A673 (cell line): ENCODE measurements at places on chromosomes 16 and 17.

GRCh38 chr17:28972437-28972836 is 21.1 kb upstream of the PHF12 start:
- DNase-seq: no peak

GRCh38 chr17:59330053-59330942 is 1.2 kb upstream of the YPEL2 start:
- DNase-seq: no peak

DNA sequence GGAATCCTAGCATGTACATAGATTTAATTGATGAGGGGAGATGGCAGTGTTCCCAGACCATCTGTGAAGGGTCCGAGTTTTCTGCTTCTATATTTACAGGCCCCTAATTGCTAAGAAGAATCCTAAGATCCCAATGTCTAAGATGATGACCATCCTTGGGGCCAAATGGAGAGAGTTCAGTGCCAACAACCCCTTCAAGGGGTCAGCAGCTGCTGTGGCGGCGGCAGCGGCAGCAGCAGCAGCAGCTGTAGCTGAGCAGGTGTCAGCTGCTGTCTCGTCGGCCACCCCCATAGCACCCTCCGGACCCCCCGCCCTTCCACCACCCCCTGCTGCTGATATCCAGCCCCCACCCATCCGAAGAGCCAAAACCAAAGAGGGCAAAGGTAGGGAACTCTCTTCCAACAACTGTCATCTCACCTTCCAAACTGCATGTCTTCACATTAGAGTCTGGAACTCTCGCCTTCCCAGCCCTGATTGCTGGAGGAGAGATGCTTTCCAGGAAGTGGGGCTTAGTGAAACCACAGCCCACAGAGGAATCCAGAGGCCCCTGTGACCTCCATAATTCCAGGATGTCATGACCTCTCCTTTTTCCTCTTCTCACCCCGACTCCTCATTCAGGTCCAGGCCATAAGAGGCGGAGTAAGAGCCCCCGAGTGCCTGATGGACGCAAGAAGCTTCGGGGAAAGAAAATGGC is 4.7 kb downstream of the CHD3 start:
- no peak for DNase-seq

DNA sequence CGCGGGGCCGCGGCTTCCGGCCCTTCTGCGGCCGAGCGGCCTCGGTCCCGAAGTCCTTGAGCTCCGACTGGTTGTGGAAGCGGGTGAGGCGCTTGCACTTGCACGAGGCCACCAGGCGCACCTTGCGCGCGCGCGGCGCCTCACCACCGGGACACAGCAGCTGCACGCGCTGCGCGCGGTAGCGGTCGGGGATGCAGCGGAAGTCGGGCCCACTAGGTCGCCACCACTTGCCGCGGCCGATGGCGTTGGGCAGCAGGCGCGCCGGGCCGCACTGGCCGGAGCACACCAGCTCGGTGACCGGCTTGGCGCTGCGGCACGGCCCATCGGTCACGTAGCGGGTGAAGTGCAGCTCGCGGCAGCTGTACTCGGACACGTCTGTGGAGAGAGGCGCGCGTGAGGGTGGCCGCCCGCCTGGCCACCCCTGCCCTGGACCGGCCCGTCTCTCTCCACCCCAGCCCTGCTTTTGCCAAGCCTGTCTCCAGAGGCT is 3.2 kb downstream of the SOST start:
- DNase-seq: peak; percentile 8

- DNase-seq: no peak
Observed at GRCh38 chr17:43615330-43616028, 46.2 kb downstream of the MEOX1 start.

GRCh38 chr17:56690441-56691291 is 97.2 kb downstream of the NOG start:
- no peak for DNase-seq

DNA sequence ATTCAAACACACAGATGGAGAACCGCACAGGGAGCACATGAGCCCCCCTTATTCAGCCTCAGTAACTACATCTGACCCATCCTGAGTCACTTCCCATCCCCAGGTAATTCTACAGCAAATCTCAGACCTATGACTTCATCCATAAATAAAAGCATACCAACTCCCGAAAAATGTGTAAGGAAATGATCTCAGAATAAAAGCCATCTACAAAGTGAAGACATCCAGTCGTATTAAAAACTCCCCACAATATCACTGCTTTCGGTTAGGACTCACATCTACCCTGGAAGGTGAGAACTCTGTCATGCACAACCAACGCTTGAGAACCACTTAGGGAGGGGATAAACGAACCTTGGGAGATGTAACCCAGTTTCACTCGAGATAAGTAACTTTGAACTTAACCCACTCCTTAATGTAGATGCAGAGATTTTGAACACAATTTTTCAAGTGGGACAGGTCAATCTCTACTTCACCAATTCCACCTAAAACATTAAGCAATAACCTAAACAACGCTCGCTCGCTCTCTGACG is 1.3 kb downstream of the USP36 start:
- no peak for DNase-seq

GRCh38 chr16:78553268-78554039 is 454.0 kb downstream of the WWOX start:
- DNase-seq: no peak

DNA sequence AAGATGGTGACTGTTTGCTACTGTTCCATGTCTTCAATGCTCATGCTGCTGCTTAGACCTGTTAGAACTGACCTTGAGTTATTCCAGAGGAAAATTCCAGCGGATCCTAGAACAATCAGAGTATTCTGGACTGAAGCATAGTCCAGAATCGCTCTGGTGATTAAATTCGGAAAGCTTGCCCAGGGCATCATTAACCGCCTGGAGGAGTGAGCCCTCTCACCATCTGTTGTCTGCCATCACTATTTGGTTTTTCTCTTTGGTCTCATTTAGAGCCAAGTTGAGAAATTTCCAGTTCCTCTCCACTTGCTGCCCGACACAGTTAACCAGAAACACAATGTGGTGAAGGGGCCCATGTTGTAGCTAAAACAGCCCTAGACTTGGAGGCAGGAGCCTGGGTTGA is 104.1 kb downstream of the BMERB1 start:
- DNase-seq: no peak

DNA sequence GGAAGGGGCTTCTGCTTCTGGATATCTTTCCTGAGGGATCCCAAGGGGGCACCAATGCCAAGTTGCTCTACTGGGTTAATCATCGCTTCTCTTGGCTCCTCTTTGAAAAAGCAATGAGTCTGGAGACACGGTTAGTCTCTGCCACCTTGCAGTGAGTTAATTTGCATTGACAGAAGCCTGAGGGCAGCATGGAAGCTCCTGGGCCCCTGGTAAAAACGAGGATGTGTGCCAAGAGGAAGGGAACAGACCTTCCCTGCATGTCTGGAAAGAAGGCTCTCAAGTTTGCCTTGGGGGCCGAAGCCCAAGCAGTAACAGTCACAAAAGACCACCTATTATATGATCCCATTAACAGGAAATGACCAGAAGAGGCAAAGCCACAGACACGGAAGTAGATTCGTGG is 86.7 kb downstream of the IRX5 start:
- DNase-seq: no peak

GRCh38 chr17:8893621-8894201 is 26.2 kb upstream of the PIK3R6 start:
- no peak for DNase-seq

DNA sequence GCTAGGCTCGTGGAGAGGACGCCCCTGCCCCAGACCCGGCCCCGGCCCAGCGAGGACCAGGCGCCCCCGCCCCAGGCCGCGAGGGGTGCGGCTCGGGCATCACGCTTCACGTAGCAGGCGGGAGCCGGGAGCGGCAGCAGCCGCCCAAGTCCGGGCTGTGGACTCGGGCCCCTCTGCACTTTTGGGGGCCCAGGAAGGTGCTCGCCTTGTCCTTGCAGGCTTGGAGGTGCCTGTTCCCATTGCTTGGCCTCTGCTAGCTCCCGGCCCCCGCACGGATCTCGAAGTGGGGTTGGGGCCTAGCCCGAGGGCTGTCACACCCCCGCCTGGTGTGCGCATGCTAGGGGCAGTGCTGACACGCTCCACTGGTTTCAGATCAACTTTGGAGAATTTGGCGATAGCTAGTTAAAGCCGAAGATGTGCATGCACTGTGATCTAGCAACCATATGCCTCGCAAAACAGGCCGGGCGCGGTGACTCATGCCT is 55.7 kb downstream of the WSB1 start:
- no peak for DNase-seq

DNA sequence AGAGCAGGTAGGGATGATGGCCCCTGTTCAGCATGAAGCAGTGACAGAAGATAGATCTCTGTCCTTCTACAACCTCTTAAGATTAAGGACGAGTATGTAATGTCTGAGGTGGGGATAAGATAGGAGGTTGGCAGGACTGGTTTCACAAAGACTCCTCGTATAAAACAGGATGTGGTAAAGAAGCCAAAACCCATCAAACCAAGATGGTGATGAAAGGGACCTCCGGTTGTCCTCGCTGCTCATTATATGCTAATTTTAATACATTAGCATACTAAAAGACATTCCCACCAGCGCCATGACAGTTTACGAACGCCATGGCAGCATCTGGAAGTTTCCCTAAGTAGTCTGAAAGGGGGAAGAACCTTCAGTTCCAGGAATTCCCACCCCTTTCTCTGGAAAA is 27.3 kb downstream of the MIS12 start:
- DNase-seq: no peak

- no peak for DNase-seq
Observed at GRCh38 chr16:81080233-81080632, 3.2 kb upstream of the C16orf46 start.

- no peak for DNase-seq
Observed at GRCh38 chr17:67819722-67820121, 5.6 kb upstream of the BPTF start.

DNA sequence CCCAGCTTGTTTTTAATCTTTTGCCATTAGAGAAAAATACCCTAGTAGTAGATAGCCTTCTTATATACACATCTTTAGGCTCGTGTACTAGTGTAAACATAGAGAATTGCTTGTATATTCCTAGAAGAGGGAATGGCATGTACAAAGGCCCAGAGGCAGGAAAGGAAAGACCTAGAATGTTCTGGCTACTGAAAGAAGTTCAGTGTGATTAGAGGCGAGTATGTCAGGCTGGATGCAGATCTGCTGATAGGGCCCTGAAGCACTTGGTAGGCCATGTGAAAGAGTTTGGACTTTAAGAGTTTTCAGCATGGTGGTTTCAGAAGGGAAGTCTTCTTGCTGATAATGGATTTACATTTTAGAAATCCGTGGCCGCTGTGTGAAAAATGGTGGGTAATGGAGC is 17.4 kb downstream of the CTCF start:
- no peak for DNase-seq

- DNase-seq: no peak
Observed at GRCh38 chr16:86018071-86018470, 119.1 kb downstream of the IRF8 start.

DNA sequence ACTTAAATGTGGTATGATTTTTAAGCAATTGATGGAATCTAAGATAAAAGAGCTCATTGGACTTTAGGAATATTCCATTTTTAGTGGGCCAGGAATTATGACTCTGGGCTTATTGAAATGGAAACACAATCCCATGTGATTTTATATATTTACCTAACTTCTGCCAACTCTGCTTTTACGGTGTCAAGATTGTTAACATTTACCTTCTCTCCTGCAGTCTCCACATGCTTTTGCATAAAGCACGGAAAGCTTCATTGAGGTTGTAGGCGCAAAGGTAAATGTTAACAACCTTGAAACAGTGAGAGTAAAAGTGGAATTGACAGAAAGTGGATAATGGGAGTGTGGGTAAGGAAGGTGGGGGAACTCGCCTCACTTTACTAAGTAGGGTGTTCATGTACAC is 468.1 kb downstream of the PMP22 start:
- DNase-seq: no peak

GRCh38 chr16:14187517-14188338 is 116.6 kb downstream of the MRTFB start:
- no peak for DNase-seq

- peak; percentile 33 for DNase-seq
Observed at GRCh38 chr17:82698974-82699442, 510 bp upstream of the RAB40B start.

DNA sequence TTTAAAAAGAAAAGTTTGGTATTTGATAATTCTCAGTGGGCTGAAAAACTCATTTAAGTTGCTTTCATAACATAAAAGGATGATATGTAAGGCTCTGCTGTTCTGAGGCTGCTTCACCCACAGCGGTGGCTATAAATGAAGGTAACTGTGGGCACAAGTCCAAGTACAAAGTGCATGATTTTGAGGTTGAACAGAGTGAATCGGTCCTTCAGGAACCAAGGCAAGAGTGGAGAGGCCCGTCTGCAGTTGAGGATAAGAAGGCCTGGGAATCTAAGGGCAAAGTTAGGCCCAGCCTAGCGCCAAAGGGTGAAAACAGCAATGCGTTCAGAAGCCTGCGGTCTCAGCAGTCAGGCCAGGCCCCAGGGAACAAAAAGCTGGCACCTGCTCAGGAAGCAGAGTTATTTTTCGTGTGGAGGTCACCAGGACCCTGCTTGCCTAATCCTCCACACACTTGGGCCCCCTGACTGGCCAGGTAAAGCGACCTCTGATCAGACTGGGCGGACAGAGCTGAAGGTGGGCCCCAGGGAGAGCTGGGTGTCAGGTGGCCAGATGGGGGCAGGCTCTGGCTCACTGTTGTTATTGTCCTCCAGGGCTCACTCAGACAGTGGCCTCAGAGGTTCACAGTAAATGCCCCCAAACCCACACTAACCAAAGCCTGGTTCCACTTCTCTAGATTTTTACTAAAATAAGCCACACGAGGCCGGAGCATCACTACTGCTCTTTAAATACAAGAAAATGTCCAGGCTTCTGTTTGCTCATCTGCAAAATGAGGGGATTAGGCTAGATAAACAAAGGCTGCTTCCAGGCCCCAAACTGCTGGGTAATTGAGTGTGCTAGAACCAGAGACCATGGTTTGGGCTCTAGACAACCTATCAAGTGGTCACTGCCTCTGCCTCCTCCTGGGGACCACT is 46.5 kb downstream of the TEX2 start:
- DNase-seq: no peak

GRCh38 chr17:58335061-58335731 is 6.6 kb upstream of the TSPOAP1 start:
- no peak for DNase-seq

- DNase-seq: peak; percentile 30
Observed at GRCh38 chr17:841313-841712, 59.2 kb downstream of the MRM3 start.

GRCh38 chr16:86501989-86502855 is 8.1 kb upstream of the FOXF1 start:
- DNase-seq: no peak

GRCh38 chr17:52079496-52079895 is 79.0 kb downstream of the CA10 start:
- DNase-seq: no peak

DNA sequence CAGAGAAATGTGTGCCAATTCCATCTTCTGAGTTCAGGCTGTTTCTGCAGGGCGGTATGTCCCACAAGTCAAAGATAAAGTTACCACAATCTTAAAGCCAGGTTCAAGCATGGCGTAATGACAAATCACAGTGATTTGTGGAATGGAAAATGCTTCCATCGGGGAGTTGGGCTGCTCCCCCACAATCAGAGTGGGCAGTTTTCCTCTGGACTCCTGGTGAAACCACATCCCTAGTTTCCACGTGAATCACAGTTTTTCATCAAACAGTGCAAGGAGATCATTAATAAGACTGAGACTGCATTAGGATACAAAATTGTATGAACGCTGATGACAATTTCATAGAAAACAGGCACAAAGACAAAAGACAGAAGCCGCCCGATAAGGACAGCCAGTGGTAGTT is 3.6 kb downstream of the LITAF start:
- no peak for DNase-seq
